ENCODE measurements at places on chromosomes 4 and X. TPM values are rescaled to one million over a fixed set of nuclear protein-coding genes. Genes with fewer than 3 reads are reported as not detected.

GRCh38 chrX:132983496-132983895, 25.1 kb upstream of the HS6ST2 start:
- DNase-seq, result no peak

GRCh38 chrX:140766024-140766611, 56.6 kb downstream of the LINC00632 start:
- peak; percentile 28 for DNase-seq

GRCh38 chr4:121073672-121074381, 1.5 kb upstream of the NDNF start:
- peak; percentile 28 for DNase-seq

The CPZ gene
- 29.7 TPM for total RNA-seq

The PTCHD1 gene
- total RNA-seq, result 4.3 TPM

Measured in H7 (cell line).